ENCODE measurements at places on chromosomes 6 and 20.

GRCh38 chr6:165484178-165484889, 174.9 kb upstream of the C6orf118 start:
- no peak for DNase-seq

DNA sequence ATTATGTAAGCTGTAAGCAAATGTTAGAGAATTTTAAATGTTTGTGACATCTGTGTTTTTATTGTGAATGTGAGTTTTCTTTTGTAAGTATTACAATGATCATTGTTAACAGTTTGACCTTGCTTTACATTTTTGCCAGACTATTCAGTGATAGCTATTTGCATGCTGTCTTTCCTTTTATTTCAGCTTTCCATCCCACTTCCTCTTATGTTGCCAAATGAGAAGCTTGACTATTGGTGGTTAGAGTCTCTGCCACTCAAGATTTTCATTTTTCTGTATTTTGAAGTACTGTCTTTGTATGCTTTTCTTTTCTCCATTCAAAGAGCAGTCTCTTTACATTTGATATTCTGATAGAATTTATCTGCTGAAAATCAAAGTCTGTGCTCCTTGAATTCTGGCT, 104.1 kb downstream of the PRIM2 start:
- no peak for DNase-seq

DNA sequence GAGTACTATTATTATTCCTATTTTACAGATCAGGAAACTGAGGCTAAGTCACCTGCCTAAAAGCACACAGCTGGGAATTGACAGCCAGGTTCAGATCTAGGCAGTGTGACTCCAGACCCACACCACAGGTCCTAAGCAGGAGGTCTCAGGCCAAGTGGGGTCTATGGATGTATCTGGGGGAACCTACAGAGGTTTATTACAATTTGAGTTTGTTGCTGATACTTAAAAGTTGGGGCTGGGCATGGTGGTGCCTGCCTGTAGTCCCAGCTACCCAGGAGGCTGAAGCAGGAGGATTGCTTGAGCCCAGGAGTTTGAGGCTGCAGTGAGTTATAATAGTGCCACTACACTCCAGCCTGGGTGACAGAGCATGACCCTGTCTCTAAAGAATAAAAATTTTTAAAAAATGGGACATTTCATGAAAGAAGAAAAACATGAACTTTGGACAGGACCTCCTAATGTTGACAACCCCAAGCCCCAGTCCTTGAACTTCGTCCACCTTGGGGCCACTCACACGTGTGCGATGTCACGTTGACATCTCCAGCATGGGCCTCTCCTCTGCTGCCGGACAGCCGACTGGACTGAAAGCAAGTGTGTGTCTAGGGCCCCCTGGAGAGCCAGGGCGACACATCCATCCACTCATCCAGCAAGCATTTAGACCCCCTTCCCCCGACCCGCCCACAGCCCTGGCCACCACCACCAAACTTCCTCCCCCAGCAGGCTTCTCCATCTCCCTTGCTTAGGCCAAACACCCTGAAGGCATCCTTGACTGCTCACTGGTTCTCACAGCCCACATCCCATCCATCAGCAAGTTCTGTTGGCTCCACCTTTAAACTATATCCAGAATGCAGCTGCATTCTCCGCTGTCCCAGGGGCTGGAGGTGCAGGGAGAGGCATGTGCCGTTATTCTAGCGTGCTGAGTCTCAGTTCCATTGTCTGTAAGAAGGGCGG, 40.0 kb downstream of the NOL4L start:
- DNase-seq: no peak

DNA sequence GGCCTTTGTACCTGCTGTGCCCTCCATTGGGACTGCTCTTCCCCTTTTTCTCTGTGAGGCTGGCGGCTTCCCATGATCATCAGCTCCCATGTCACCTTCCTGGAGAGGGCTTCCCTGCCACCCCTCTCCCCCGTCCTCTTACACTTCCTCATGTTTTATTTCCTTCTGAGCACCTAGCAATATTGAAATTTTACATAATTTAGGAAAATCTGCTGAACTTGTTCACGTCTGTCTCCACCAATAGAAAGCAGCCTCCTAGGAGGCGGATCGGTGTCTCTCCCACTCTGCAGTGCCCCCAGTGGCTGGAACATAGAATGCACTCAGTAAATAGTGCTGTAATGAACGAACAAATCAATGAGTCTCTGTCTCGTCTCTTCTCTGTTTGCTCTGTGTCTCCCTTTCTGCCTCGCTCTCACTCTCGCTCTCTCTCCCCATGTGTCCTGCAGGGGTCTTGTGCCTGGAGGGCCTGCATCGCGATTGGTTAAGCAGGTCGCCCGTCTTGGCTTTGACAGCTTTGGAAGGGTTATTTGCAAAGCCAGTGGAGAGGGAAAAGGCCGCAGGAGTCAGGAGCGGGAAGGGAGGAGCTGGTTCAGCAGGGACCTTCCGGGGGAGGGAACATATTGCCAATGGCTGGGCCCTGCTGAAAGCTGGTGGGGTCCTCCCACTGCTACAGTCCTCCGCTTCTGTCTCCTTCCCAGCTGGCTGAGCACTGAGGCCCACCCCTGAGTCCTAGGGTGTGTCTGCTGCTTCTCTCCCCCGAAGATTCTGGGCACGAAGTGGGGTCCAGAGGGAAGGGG, 12.1 kb upstream of the OCSTAMP start:
- peak; percentile 57 for DNase-seq

- no peak for DNase-seq
Observed at GRCh38 chr20:34569598-34569997, 11.1 kb downstream of the MAP1LC3A start.

- DNase-seq: no peak
Observed at GRCh38 chr6:2551705-2552104, 199.0 kb downstream of the MYLK4 start.

DNA sequence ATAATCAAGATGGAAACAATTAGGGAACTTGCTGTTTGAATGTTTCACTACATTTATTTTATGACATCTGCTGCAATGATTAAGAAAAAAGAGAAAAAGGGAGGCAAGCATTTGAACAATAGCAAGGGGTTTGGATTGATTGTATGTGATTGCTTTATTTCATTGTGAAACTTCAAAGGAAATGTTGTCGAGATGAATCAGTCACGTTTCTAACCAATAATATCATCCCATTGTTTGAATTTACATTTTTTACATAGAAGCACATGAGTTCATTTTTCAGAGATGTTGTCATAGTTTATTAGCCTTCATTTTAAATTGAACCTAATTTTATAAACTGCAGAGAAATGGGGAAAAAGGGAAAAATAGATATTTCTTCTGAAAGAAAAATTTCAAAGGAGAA, 572.0 kb downstream of the KIF16B start:
- DNase-seq: no peak

DNA sequence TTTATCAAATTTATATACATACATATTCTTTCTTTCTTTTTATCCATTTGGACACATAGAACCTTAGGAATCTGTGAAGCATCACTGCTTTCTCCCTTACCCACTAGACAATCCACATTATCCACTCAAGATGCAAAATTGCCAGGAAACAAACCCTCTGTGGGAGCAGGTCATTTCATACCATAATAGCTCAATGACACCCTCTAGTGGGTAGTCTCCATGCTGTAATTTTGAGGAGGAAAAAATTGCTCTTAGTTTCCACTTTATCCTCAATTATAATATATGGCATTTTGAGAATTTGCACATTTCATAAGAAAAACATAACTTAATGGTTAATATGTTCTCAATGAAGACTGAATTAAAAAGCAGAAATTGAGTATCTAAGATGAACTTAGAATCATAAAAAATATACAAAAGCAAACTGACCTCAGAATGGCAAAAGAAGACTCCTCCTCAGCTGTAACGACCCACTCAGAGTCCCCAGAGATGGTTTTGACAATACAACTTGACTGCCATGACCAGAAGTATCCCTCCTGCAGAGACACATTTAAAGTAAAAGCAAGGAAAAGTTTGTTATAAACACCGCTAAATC, 164.1 kb downstream of the FRK start:
- DNase-seq: no peak

- DNase-seq: no peak
Observed at GRCh38 chr20:14879020-14879697, 541.7 kb upstream of the FLRT3 start.

DNA sequence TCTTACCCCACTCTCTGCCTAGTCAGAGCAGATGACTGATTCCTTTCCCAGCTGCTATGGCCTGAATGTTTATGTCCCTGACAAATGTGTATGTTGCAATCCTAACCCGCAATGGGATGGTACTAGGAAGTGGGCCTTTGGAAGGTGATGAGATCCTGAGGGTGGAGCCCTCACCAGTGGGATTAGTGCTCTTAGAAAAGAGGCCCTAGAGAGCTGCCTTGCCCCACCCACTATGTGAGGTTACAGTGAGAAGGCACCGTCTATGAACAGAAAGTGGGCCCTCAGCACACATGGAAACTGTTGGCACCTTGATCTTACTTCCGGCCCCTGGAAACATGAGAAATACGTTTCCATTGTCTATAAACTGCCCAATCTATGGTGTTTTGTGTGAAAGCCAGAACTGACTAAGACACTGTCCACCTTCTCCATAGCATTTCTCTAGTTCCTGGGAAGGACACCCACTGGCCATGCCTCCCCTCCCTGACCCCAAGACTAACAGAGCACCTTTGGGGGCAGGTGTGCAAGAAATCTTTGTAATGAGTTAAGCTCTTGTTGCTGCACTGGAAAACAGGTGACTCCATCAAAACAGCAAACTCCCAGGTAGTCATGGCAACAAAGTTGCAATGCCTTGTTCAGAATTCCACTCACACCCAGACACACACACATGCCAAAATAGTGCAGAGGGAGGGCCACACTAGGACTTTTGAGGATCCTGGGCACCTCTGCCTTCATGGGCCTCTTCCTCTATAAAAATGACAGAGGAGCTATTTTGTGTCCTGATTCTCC, 16.2 kb downstream of the GABRR2 start:
- no peak for DNase-seq

- DNase-seq: no peak
Observed at GRCh38 chr6:113281014-113281413, 576.1 kb upstream of the MARCKS start.

GRCh38 chr6:148203970-148204369, 138.7 kb upstream of the SASH1 start:
- peak; percentile 58 for DNase-seq

- no peak for DNase-seq
Observed at GRCh38 chr6:142735204-142735603, 209.8 kb downstream of the HIVEP2 start.

- DNase-seq: no peak
Observed at GRCh38 chr6:6218759-6219085, 101.7 kb downstream of the F13A1 start.

- no peak for DNase-seq
Observed at GRCh38 chr20:22312744-22313346, 271.5 kb downstream of the FOXA2 start.

GRCh38 chr20:32670773-32671455, 2.8 kb downstream of the C20orf203 start:
- DNase-seq: no peak

All from activated naive CD8-positive, alpha-beta T cell treated with anti-CD3 and anti-CD28 coated beads, Interleukin-2, amount 10 ng/mL, durations not matched to agents 7 days and 5 days (primary cell).